ENCODE measurements at places on chromosomes 5 and 9.
A peak's percentile ranks its signal among the peaks of the same experiment; 100 is the strongest.

- DNase-seq: peak; percentile 50
Measured at GRCh38 chr5:53364061-53364460, 116.4 kb upstream of the FST start.

DNA sequence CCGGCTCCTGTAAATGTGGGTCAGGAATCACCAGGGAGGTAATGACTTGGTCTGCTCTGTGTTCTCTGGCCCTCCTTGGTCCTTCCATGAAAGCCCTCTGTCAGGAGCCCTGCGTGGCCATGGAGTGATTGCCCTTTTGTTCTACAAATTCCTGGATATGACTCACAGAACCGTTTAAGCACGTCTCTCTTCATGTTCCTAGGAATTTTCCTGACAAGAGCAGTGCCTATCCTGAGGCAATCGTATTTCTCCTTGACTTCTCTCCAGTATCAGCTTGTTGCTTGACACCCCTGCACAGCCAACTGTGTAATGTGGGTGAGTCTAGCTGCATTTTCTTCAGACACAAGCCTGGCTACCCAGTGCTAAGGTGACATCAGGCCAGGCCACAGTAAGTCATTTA lies 274.3 kb upstream of the ZNF462 start:
- no peak for DNase-seq

DNA sequence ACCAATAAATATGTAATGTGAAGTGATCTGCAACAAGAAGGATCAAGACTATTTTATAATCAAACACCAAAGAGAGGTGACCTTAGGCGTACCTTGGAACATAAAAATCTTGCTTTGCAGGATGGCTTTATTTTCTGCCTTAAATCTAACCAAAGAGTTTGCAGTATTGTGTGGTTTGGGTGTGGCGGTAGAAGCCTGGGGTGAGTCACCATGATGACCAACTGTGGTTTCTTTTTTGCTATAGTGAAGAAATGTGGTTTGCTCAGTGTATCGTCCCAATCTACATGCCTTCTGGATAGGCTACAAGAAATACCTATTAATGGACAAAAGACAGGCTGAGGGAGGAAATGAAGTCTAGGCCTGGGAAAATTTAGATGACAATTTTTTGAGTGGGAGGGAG lies 5.1 kb upstream of the CAST start:
- no peak for DNase-seq

- DNase-seq: no peak
Measured at GRCh38 chr5:124740991-124741583, 5.4 kb downstream of the ZNF608 start.

DNA sequence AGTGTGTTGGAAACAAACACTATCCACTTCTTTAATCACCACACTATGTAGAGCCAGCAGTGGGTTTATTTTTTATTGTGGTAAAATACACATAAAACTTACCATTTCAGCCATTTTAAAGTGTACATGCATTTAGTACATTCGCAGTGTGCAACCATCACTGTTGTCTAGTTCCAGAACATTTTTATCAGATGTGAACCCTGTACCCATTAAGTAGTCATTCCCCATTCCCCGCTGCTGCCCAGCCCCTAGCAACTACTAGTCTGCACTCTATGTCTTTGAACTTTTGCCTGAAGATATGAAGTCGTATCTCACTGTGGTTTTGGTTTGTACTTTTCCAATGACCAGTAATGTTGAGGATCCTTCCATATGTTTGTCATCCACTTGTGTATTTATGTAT lies 30.2 kb upstream of the F2R start:
- no peak for DNase-seq

DNA sequence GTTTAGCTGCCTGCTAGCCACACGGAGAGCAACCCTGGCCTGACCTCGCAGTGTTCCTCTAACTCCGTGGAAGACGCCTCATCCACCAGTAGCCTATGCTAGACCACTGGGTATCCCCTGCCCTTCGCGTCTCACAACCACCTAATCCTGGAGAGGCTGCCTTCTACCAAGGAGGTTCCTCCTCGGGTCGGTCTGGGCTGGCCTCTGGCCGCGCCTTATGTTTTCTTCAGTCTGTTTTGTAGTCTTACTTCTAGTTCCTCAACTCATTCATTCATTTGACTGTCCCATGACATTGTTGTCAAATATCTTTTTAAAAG lies 1.6 kb upstream of the TPM2 start:
- no peak for DNase-seq

GRCh38 chr5:68950930-68951329 lies 142.9 kb upstream of the SLC30A5 start:
- no peak for DNase-seq

All from forelimb muscle (tissue), 1 donor.